Activated CD4-positive, alpha-beta T cell treated with anti-CD3 and anti-CD28 coated beads for 1 hour (primary cell): ENCODE measurements at places on chromosomes 16 and 17.

DNA sequence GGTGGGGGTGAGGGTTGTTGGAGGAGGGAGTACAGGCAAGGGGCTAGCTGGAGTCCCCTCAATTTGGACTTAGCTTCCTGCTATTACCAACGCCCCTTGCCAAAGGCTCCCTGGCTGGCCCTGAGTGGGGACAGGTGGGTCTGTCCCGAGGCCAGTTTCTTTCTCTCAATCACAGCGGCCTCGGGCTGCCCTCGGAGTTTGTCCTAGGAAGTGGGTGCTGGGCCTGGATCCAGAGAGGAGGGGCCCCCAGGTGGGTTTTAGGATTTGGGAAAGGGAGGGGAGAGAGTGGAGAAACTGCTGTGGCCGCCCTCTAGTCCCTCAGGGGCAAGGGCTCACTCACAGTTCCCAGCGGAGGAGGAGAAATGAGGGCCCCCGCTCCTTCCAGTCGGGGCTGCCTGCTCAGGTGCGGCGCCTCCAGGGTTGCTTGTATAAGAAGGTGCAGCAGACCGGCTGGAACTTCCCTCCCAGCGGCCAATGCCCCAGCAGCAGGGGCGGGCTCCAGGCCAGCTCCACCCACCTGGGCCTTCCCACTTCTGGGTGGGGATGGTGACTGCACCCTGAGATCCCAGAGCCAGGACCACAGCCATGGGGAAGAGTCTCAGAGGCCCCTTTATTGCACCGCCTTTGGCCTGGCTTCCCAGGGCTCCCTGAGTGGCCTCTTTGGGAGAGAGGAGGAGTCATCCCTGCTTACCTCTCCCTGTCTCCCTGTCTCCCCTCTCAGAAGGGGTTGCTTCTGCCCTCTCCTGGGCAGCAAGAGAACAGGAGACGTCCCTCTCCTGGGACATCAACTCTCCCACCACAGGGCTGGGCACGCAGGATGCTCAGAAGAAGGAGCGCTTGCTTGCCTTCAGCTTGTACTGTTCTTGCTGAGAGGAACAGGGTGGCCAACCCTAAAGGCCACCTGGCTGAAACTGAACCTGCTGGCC, 112.0 kb upstream of the SMURF2 start:
- DNase-seq = no peak

- DNase-seq = no peak
These were observed 57.2 kb upstream of the CACNG5 start for GRCh38 chr17:66777689-66778225.

GRCh38 chr16:65769055-65769465, 597.4 kb upstream of the CDH5 start:
- DNase-seq = no peak

- no peak for DNase-seq
These were observed 1.8 kb downstream of the RNF43 start for GRCh38 chr17:58415371-58416055.

DNA sequence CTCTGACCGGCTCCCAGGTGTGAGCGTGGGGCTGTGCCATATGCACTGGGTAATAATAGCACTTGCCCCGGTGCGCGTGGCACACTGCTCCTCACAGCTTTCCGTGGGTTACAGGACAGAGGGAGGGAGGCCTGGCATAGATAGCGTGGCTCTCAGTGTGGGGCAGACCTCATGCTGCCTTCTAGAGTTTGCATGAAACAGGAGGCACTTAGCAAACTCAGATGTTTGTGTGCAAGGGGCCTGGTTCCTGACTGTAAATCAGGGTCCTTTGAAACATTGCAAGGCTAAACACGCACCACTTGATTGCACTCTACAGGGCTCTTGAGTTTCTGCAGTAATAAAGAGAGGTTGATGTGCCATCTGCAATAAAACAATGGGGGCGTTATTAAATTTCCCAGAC, 101.7 kb downstream of the RPTOR start:
- no peak for DNase-seq

DNA sequence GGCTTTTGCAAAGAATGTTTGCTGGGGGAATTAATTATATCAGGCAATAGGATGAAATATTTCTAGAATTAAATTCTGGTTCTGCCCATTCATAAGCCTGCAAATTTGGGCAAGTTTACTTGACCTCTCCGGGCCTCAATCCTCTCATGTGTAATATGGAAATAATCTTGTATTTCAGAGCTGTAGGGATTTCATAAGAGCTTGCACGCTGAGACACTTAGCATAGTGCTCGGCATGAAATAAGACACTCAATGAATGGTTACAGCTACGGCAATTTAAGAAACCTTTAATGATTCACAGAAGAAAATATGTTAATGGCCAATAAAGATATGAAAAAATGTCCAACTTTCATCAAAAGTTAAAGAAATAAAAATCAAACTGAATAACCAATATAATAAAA, 40.6 kb upstream of the PITPNM3 start:
- no peak for DNase-seq

GRCh38 chr16:28158136-28158535, 53.6 kb downstream of the XPO6 start:
- DNase-seq = no peak
